ENCODE measurements at places on chromosomes 5 and 9. TPM values are rescaled to one million over a fixed set of nuclear protein-coding genes. Genes with fewer than 3 reads are reported as not detected.

DNA sequence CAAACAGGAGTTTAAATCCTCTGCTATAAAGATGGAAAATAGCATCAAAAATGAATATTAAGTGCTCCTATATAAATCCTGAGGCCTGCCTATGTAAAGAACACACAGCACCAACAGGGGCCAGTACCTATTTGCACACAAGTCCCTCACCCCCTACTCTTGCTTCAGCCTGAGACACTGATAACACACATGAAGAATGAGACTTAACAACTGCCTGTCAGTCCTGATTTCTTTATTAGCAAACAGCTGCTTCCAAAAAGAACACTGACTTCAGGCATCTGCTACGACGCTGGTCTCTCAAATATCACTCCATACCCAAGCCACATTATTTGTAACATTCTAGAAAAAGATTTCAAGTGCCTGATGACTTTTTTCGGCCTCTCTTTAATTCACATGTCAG, 55.5 kb downstream of the MYO10 start:
- no peak for DNase-seq

Gene CCDC180
- total RNA-seq = 1.6 TPM

- no peak for DNase-seq
Observed at GRCh38 chr9:91682806-91683205, 259.2 kb upstream of the NFIL3 start.

Gene LMNB1
- 120 TPM for total RNA-seq

Gene FRMD3
- 0.94 TPM for total RNA-seq

DNA sequence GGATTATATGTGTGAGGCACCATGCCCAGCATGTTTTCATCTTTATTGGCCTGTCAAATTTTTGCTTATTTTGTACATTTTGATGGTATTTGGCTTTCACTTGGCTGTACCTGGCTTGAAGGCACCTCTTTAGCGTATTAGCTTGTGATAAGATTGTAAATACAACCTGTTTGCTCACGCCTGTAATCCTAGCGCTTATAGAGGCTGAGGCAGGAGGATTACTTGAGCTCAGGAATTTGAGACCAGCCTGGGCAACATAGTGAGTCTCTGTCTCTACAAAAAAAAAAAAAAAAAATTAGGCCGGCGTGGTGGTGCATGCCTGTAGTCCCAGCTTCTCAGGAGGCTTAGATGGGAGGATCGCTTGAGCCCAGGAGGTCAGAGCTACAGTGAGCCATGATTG, 11.3 kb downstream of the SEC24A start:
- no peak for DNase-seq

Gene FAM13B
- total RNA-seq = 17.4 TPM

Gene ASTN2
- total RNA-seq = 5.9 TPM

DNA sequence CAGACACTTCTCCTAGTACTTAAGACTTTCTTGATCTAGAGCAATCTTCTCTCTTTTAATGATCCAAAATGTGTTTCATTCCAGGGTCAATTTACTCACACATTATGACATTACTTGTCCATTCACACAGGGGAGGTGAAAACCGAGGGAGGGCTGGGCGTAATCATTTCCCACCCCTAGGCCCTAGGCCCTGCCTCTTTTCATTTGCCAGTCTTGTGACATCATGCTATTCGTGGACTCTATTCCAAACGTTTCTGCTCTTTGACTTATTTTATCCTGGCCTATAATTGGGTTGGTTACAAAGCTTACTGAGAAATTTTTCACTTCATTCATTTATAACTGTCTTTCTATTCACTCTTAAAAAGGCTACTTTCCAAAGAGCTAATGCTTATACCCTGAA, 2.4 kb downstream of the DCAF12 start:
- DNase-seq = no peak

GRCh38 chr5:16755641-16756040, 138.8 kb upstream of the RETREG1 start:
- DNase-seq = no peak

Gene CA9
- total RNA-seq = 1.0 TPM

GRCh38 chr5:96977228-96977627, 41.3 kb downstream of the LNPEP start:
- DNase-seq = no peak

Gene FGF18
- total RNA-seq = 0.80 TPM

- DNase-seq = no peak
Observed at GRCh38 chr9:5586391-5586802, 42.5 kb upstream of the RIC1 start.

GRCh38 chr9:98958271-98958984, 14.7 kb downstream of the COL15A1 start:
- DNase-seq = no peak

Gene CCDC171
- 13.9 TPM for total RNA-seq

GRCh38 chr5:1744393-1745122, 55.1 kb downstream of the MRPL36 start:
- DNase-seq = no peak

GRCh38 chr9:94026816-94027215, 57.4 kb upstream of the PTPDC1 start:
- no peak for DNase-seq

Gene MARVELD2
- 3.5 TPM for total RNA-seq

Gene PROB1
- 0.76 TPM for total RNA-seq

DNA sequence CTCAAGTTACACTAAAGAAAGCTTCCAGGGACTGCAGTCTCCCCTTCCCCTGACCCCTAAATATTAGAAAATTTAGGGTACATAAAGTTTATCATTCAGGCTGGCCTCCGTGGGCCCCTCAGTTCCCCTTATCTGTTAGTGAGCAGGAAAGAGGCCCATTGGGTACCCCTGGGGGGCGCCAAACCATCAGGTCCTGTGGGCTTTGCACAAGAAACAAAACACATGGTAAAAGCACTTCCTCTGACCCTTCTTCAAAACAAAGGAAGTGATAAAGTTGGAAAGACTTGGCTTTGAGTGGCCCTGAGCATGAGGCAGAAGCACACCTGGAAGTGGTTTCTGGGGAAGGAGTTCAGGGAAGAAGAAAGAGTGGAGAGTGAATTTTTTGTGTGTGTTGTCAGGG, 213.0 kb downstream of the SMARCA2 start:
- DNase-seq = peak; percentile 56

DNA sequence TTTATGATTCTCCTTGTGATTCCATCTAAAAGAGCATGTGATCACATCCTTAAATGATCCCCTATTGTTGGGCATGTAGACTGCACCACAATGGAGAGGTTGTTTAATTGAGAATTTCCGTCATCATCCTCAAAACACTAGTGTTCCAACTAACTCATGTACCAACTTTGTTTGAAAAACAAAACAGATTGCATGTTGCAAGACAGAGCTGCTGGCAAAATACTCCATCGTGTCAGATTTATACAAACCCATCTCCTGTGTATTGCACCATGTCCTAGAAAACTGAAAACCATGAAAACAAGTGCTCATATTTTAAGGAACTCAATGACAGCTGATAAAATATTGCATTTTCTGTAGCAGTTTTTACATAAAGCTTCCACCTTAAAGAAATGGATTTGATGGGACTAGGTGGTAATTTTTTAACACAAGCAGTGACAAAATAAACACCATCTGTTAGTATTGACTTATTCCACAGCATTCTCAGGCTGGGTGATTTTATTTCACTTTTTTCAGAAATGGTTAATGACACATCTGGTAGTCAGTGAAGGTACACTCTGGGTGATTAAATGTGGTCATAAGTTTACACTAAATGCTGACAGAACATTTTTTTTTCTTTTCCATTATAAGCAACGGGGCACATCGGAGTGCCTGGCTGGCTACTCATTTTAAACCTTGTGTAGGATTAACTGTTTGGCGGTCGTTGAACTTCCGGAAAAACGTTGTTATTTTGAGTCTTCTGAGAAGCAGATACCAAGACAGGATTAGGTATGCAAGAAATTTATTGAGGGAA, 602.9 kb upstream of the WWC1 start:
- no peak for DNase-seq

DNA sequence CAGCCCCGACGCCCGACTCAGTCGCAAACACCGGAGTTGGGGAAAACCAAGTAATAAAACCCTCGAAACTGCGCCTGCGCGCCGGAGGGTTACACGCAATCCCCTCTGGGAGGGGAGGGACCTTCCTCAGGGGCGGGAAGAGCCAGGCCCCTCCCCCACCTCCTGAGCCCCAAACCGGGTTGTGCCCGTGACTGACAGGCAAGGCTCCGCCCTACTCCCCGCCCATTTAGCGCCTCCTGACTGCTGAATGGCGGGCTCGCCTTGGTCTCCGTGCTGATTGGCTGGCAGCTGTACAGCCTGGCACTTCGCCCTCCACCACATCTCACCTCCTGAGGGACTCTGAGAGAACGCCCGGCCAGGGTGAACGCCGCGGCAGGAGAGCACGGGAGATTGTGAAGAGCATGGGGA, at the start of gene PRDM9:
TSS of gene PRDM9 (plus strand) at position 332 of the 408 bp plus-strand sequence. CDS start 1,425 bp downstream, outside the sequence.
- no peak for DNase-seq

- no peak for DNase-seq
Observed at GRCh38 chr5:83331842-83332241, 139.7 kb upstream of the VCAN start.

Gene BHMT2
- total RNA-seq = 0.05 TPM

GRCh38 chr5:144857454-144857853, 686.8 kb downstream of the KCTD16 start:
- no peak for DNase-seq

DNA sequence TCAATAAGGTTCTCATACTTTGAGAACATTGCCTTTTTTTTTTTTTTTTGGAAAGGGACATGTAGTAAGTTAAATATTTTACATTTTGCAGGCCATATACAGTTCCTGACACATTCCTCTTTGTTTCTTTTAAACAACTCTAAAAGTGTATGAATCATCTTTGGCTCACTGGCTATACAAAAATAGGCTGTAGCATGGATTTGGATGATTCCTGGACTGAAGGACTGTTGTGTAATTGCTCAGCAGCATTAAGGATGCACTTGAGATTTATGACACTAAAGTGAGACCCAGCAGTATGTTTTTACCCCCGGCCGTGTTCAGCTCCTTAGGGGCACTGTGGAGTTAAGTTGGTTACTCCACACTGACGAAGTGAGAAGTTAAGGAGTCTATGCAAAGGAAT, 41.3 kb downstream of the VPS13A start:
- no peak for DNase-seq

DNA sequence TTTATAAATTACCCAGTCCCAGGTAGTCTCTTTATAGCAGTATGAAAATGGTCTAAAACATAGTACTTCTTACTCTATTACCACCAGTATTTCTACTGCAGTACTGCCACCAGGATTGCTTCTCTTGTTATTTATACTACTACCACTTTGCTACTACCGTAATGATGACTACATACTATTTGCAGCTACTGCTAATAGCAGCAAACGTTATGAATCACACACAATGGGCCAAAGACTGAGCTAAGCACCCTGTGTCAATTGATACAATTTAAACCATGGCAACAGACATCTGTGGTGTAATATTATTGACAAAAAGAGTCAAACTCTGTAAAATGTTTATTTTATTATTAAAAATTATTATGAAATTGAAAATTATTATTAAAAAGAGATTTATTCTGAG, 15.3 kb upstream of the KIF12 start:
- DNase-seq = no peak

Gene TAF11L13
- not detected for total RNA-seq

DNA sequence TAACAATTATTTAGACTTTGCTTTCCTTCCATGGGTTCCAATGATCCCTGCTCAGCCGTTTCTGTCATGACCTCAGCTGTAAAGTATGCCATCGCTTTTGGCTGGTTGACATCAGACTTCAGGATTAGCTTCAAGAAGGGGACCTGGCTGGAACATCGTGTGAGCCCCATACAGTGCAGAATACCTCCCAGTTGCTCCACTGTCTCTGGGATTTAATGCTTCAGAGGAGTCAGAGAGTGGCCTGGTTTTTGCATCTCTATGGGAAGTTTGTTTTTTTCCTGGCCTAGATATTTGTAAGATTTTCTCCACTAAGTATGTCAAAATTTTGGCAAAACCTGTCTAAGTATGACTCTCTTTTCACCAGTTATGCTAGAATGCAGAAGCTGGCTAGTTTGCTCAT, 216.9 kb downstream of the GABBR2 start:
- DNase-seq = no peak

- DNase-seq = no peak
Observed at GRCh38 chr9:88750832-88751360, 215.9 kb downstream of the NXNL2 start.

Gene FLT4
- 1.0 TPM for total RNA-seq

DNA sequence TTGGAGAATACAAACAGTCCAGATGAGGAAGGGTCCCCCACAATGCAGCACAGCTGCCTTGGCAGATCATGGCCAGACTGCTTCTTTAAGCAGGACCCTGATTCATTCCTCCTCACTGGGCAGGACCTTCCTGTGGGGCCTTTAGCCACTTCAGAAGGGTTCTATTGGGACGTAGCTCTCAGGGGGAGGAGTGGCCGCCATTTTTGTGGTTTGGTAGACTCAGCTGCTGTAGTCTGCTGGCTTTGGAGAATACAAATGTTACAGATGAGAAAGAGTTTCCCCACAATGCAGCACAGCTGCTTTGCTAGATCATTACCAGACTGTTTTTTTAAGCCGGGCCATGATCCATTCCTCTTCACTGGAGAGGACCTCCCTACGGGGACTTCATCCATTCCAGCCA, 57.4 kb downstream of the TMEM38B start:
- DNase-seq = no peak

Gene DRD1
- 0.80 TPM for total RNA-seq

DNA sequence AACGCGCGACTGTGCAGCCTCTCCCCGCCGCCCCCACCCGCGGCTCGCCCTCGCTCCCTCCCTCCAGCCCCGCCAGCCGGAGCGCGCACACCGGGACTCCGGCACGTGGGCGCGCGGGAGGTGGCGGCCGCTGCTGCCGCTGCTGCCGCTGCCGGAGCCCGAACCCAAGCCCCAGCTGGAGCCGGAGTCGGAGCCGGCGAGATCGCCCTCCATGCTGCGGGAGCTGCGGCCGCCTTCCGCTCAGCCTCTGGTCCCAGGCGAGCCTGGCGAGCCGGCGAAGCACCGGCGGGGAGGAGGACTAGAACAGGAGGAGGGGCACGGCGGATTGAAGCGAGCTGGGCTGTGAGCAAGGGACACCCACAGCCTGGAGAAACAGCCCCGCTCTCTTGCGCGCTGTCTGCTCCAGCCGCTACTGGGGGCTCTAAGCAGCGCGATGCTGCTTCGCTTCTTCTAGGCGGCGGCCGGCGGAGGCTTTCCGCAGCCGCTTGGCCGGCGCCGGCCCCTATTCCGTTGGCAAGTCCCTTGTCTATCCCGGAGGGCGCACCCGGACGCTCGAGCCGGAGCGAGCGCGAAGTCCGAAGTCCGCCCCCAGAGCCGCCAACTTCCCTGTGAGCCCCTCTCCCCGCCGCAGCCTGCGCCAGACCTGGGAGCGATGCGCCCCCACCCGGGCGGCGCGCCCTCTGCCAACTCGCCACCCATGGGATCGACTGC, 598.7 kb upstream of the SGCD start:
- no peak for DNase-seq
